ENCODE measurements at places on chromosomes 1 and 21. TPM values are rescaled to one million over a fixed set of nuclear protein-coding genes. Genes with fewer than 3 reads are reported as not detected.

GRCh38 chr1:5813480-5813879, 178.7 kb downstream of the NPHP4 start:
- DNase-seq = no peak

DNA sequence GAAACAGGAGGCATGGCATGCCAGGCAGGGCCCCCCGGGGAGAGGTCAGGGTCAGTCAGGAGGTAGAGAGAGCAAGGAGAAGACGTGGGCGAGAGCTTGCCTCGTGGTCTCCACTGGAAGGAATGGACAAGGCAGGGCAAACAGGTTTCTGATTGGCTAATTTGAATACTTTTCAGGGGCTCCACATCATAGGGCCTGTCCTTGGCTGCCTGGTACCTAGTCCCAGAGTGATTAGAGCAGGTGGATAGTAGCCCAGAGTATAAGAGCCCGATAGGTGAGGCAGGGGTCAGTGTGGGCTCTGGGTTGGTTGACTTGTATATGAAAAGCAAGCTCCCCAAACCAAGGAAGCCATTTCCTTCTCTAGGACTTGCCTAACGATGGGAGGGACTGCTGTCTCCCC, 178.6 kb downstream of the ZP4 start:
- DNase-seq = no peak

Gene TBX19
- total RNA-seq = 1.4 TPM

Gene TSSK3
- total RNA-seq = 0.21 TPM

Gene CYP4A22
- total RNA-seq = not detected

All from activated CD8-positive, alpha-beta T cell treated with anti-CD3 and anti-CD28 coated beads, Interleukin-2, amount 10 ng/mL, durations not matched to agents 7 days and 5 days (primary cell).